ENCODE measurements at places on chromosomes 12 and 14.

DNA sequence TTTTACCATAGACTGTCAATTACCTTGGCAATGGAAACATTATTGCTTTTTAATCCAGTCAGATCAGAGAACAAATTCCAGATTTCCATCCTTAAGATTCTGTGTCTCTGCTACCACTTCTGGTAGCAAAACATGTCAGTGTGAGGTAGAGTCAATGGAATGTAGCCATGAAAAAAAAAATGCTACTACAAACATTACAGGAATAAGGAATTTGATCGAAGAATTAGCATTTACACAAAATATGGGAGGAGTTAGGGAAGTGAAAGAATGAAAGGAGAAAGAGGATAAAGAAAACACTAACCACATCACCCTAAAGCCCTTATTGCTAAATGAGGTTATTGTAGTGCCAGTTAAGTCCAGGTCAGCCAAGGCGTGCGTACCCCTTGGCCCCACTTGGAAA, 9.2 kb downstream of the MED21 start:
- DNase-seq: no peak

DNA sequence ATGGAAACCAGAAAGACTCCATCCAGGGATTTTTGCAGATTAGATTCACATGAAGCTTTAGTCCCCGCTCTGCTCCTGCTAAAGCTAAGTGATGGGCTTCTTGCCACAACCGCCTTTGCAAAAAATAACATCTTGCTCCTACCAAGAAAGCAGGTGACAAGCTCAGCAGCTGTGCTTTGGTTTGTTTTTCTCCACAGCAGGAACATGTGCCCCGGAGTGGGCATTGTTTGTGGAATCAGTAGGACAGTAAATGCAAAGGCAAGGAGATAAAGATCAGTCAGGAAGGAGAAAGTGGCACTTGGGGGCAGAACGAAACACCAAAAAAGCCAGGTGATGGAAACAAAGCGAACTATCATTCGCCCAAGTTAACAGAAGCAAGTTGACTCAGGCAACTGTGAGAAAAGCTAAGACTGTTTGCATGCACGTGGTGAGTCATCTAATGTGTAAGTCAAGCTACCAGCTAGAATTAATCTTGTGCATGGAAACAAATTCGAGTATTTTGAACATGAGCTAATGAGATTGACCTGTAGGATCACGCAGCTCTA, 165.5 kb upstream of the PLXNC1 start:
- DNase-seq: no peak

DNA sequence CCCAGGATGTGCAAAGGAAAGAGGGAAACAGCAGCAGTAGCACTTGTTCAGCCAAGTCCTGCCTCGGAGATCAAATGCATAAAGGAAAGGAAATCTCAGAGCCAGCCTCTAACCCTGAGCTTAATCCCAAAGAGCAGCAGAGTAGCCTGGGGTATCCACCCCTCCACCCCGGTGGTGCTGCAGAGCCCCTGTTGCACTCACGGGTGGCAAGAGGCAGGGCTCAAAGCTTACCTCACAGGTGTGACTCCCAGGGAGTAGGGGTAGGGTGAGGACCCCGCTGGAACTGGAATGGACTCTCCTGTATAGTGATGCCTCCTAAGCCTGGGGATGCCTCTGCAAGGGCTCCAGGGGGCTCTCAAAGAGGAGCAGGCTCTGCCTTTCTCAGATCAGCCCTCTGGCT, 211.1 kb downstream of the CACNA1C start:
- DNase-seq: no peak

GRCh38 chr14:93989939-93990338, 7.2 kb upstream of the CCDC197 start:
- DNase-seq: no peak

DNA sequence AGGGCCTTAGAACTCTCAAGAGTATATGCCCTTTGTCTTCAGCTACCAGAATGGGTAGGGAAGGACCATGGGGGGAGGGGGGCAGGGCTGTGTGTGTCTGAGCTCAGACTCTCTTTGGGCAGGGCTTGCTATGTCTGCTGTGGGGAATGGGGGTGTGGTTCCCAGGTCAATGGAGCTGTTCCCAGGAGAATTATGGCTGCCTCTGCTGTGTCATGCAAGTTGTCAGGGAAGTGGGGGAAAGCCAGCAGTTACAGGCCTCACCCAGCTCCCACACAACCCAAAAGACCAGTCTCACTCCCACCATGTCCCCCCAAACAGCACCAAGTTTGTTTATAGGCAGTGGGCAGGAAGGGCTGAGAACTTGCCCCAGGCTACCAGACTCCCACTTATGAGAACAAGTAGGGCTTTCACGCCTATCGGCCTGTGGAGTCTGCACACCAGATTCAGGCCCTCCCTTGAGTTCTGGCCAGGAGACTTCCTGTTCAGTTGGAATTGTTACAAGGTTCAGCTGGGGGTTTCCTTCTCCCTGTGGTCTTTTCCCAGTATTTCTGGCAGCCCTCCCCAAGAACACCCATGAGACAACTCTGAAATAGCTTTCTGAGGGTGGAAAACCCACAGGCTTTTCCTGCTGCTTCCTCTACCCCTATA, 6.1 kb upstream of the SERPINA11 start:
- DNase-seq: no peak

GRCh38 chr12:128083132-128083729, 183.7 kb upstream of the TMEM132C start:
- no peak for DNase-seq

Data from RCC 7860 (cell line).